Hepatocyte (in vitro differentiated cells): ENCODE measurements at places on chromosomes 5 and 9. TPM values are rescaled to one million over a fixed set of nuclear protein-coding genes. Genes with fewer than 3 reads are reported as not detected.

- H3K36me3 ChIP-seq, result no peaks in the 10 kb centered on the region
- H3K27me3 ChIP-seq, result no peaks in the 10 kb centered on the region
- no peak for DNase-seq
- no peaks in the 10 kb centered on the region for H3K4me1 ChIP-seq
These were observed 415.9 kb upstream of the KLF4 start for GRCh38 chr9:107905308-107906020.

DNA sequence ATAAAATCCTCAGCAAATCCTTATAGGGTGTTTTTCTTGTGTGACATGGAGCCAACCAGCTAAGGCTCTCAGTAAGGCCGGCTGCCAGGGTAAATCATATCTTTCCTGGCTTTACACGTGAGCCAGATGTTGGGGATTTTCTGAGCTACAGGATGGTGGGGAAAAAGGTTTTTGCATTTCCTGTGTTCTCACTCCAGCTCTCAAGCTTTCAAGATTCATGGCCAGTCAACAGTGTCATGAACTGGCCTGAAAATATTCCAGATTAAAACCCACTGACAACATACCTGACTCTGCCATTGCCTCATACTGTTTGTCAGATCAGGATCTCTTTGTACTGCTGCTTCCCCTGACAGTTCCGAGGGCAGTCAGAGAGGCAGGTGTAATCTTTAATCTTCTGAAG lies 306.9 kb downstream of the GLIS3 start:
- peak; percentile 21 for DNase-seq
- H3K4me1 ChIP-seq, result no peaks in the 10 kb centered on the region
- no peak overlapping the region for H3K4me3 ChIP-seq
- H3K27me3 ChIP-seq, result no peaks in the 10 kb centered on the region

DNA sequence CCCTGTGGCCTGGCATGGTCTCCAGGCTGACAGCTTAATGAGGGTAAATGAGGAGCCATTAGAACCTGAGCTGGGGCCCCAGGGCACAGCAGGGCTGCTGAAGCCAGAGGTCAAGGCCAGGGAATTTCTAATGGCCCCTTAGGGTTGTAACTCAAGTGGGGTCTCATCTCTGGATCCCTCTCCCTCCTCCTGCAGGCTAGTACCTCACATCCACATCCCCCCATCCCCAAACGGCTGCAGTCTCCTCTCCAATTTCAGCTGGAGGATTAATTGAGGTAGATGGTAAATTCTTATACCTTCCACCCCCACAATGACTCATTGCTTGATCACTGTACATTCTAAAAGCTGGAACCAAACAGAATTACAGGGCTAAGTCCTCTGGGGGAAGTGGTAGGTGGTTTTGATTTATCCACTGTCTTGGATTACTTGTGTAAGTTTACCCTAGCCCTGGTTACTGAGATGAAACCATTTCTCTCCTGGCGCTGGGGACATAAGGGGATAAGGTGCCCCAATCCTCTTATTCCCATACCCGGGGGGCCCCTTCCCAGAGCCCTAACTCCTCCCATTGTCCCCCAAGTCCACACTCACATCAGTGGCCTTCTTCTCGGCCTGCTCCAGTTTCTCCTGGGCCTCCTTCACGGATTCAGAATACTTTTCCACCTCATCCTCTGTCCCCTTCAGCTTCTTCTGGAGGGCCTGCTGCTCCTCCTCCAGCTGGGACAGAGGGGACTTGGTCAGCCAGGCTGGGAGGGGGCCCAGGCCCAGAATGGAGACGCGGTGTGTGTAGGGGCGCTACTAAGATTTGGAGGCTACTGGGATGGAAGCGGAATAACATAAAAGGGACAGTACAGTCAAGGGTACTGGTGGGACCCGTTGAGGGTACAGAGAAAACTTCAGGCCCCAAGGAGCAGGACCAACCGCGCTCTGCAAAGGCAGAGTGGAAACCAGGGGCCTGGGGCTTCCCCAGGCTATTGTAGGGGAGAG lies 875 bp downstream of the TPM2 start:
- no peaks in the 10 kb centered on the region for H3K27me3 ChIP-seq
- peak; percentile 48 for DNase-seq
- peak overlapping the region; percentile 94 for H3K27ac ChIP-seq
- H3K4me3 ChIP-seq, result peak overlapping the region; percentile 90
- H3K4me1 ChIP-seq, result peaks cover 20% of the 10 kb centered on the region

GRCh38 chr9:36803961-36804360 lies 230.1 kb downstream of the PAX5 start:
- no peaks in the 10 kb centered on the region for H3K36me3 ChIP-seq
- no peak overlapping the region for H3K4me3 ChIP-seq
- peaks cover 14% of the 10 kb centered on the region for H3K27me3 ChIP-seq
- H3K4me1 ChIP-seq, result no peaks in the 10 kb centered on the region
- DNase-seq, result no peak

- peaks cover 27% of the 10 kb centered on the region for H3K4me1 ChIP-seq
- peaks cover 100% of the 10 kb centered on the region for H3K27me3 ChIP-seq
- H3K4me3 ChIP-seq, result no peak overlapping the region
- H3K36me3 ChIP-seq, result no peaks in the 10 kb centered on the region
These were observed 741 bp upstream of the NKX2-5 start for GRCh38 chr5:173235499-173236394.

GRCh38 chr5:1881731-1882336 lies 891 bp downstream of the IRX4 start:
- no peak for DNase-seq
- no peak overlapping the region for H3K27ac ChIP-seq
- H3K27me3 ChIP-seq, result peaks cover 96% of the 10 kb centered on the region
- peaks cover 16% of the 10 kb centered on the region for H3K4me1 ChIP-seq
- H3K36me3 ChIP-seq, result no peaks in the 10 kb centered on the region

GRCh38 chr5:54553659-54554207 lies 36.2 kb downstream of the SNX18 start:
- no peak for DNase-seq
- H3K4me3 ChIP-seq, result no peak overlapping the region
- no peak overlapping the region for H3K27ac ChIP-seq
- no peaks in the 10 kb centered on the region for H3K27me3 ChIP-seq

Gene ZDHHC11B
- 0.16 and 0.83 TPM in 2 replicates for total RNA-seq

Gene NME5
- 2.2 and 2.3 TPM in 2 replicates for total RNA-seq

Gene DRD1
- total RNA-seq, result 0.80 and 1.2 TPM in 2 replicates

Gene SPAAR
- not detected in 2 replicates for total RNA-seq

Gene ZDHHC11
- 3.0 and 5.8 TPM in 2 replicates for total RNA-seq

Gene PPP3R2
- not detected in 2 replicates for total RNA-seq

Gene NACC2
- total RNA-seq, result 12.3 and 13.0 TPM in 2 replicates
